ENCODE measurements at places on chromosomes 6 and 20. TPM values are rescaled to one million over a fixed set of nuclear protein-coding genes. Genes with fewer than 3 reads are reported as not detected.
A peak's percentile ranks its signal among the peaks of the same experiment; 100 is the strongest.

Gene PNPLA1
- total RNA-seq: not detected

DNA sequence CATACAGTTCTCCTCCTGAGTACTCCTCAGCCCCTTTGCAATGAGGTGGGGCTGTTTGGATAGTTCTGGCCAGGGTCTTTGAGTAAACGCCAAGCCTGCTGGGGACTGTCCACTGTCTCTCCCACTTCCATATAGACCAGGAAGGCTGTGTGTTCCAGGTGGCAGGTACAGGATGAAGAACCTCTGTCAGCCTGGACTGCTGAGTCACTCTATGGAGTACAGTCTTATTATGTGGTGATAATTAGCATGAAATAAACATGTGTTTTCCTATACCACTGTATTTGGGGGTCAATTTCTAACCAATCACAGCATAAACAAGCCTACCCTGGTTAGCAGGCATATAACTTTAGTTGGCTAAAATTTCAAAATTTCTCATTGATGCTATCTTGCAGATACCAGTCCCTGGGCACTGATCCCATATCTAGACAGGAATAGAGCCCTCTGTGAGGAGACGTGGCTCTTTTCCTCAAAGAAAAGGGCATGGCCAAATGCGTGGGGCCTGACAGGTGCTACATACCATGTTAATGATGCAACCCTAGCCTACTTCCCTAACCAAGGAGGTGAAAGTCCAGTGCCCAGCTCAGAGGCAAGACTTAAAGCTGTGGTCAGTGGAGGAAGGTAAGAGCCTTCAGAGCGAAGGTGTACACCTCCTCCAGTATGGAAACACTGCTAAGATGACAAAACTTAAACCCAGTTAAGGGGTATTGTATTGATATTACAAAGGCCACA is 4.5 kb upstream of the ALDH8A1 start:
- H3K27me3 ChIP-seq: no peaks in the 10 kb centered on the region
- peaks cover 16% of the 10 kb centered on the region for H3K4me1 ChIP-seq
- peaks cover 9% of the 10 kb centered on the region for H3K36me3 ChIP-seq
- no peak overlapping the region for H3K27ac ChIP-seq

GRCh38 chr6:66328200-66328599 is 621.2 kb upstream of the EYS start:
- H3K27ac ChIP-seq: no peak overlapping the region
- no peaks in the 10 kb centered on the region for H3K4me1 ChIP-seq
- no peak overlapping the region for H3K4me3 ChIP-seq
- no peaks in the 10 kb centered on the region for H3K36me3 ChIP-seq
- H3K27me3 ChIP-seq: no peaks in the 10 kb centered on the region

DNA sequence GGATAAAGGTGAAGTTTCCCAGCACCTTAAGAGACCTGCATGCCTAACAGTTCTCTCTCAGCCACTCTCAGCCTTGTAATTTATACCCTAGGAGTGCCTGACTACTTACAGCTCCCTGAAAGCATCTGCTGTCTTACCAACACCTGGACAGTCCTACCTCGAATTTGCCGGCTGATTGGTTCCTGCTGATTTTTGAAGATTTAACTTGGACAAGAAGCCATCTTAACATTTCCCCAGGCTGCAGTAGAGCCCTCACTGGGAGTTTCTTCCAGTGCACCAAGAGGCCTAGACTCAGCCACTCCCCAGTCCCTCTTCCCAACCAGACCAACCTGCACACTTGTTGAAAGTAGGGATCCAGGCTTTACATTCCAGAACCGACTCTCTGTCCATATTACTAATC is 174.5 kb downstream of the LINC00237 start:
- no peak for DNase-seq
- peaks cover 8% of the 10 kb centered on the region for H3K27me3 ChIP-seq
- H3K27ac ChIP-seq: no peak overlapping the region

Gene ZC3H12D
- 72.2 TPM for total RNA-seq

GRCh38 chr6:166675736-166676135 is 48.7 kb upstream of the RPS6KA2 start:
- H3K4me1 ChIP-seq: peaks cover 2% of the 10 kb centered on the region
- no peaks in the 10 kb centered on the region for H3K36me3 ChIP-seq
- H3K27ac ChIP-seq: no peak overlapping the region
- peaks cover 6% of the 10 kb centered on the region for H3K27me3 ChIP-seq
- no peak for DNase-seq

Gene SPDEF
- not detected for total RNA-seq

GRCh38 chr20:38355161-38356012 is 9.1 kb downstream of the LBP start:
- no peak for DNase-seq
- H3K36me3 ChIP-seq: no peaks in the 10 kb centered on the region
- no peak overlapping the region for H3K4me3 ChIP-seq
- no peaks in the 10 kb centered on the region for H3K27me3 ChIP-seq

Gene MMP24
- not detected for total RNA-seq

DNA sequence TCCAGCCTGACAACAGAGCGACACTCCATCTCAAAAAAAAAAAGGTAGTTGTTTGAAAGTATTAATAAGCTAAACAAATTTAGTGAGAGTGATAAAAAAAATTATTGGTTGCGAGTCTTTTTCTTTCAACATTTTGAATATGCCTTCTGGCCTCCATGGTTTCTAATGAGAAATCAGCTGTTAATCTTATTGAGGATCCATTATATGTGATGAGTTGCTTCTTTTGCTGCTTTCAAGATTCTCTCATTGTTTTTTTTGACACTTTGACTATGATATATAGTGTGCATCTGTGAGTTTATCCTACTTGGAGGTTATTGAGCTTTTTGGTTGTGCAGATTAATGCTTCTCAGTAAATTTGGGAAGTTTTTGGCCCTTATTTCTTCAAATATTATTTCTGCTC is 15.6 kb upstream of the CMTR1 start:
- H3K4me1 ChIP-seq: no peaks in the 10 kb centered on the region
- DNase-seq: no peak
- H3K36me3 ChIP-seq: no peaks in the 10 kb centered on the region
- no peak overlapping the region for H3K27ac ChIP-seq
- H3K4me3 ChIP-seq: no peak overlapping the region

Gene BFSP1
- total RNA-seq: 0.23 TPM

GRCh38 chr6:44309092-44309491 is 4.1 kb downstream of the AARS2 start:
- H3K4me3 ChIP-seq: no peak overlapping the region
- H3K27me3 ChIP-seq: no peaks in the 10 kb centered on the region
- peaks cover 14% of the 10 kb centered on the region for H3K4me1 ChIP-seq
- DNase-seq: no peak

DNA sequence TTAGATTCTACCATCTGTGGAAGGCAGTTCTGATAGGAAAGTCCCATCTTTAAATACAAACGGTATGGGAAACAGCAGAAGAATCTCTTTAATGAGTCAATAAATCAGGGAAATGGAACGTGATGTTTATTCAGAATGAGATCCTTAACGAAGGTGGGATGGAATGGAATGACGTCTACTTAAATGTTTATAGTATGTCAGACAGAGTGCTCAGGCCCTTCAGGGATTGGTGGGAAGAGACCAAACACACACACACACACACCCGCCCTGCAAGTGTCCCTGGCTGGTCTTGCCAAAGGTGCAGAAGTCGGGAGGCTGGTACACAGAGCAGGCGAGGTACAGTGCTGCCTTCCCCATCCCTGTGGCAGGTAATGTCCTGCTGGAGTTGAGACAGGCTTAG is 164.0 kb downstream of the FARS2 start:
- peaks cover 4% of the 10 kb centered on the region for H3K4me1 ChIP-seq
- H3K4me3 ChIP-seq: no peak overlapping the region
- no peak overlapping the region for H3K27ac ChIP-seq
- H3K36me3 ChIP-seq: no peaks in the 10 kb centered on the region
- no peaks in the 10 kb centered on the region for H3K27me3 ChIP-seq
- DNase-seq: no peak

- peak overlapping the region; percentile 73 for H3K27ac ChIP-seq
- H3K36me3 ChIP-seq: no peaks in the 10 kb centered on the region
- peak; percentile 77 for DNase-seq
- no peaks in the 10 kb centered on the region for H3K27me3 ChIP-seq
Measured at GRCh38 chr20:4726710-4727397, 5.1 kb downstream of the PRND start.

Gene TFAP2C
- not detected for total RNA-seq

Gene HLA-DQA2
- 0.11 TPM for total RNA-seq

DNA sequence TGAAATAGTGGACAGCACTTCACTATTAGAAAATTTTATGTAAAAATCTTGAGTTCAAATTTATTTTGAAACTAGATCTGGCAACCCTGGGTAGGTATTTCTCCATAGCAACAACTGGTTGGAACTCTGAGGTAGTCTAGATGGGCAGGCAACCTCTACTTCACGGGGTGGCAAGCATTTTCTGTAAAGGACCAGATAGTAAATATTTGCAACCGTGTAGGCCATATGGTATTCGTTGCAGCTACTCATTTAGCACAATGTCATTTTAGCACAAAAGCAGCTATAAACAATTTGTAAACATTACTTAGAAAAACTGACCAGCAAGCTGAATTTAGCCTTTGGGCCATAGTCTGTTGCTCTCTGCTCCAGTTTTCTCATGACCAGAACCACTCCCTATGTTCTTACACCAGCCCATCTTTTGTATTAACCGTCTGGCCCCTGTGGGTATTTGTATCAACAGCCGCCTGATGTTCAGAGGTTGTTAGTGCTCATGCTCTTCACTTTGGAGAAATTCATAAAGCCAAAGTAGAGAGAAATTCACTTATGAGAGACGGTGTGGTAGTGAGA is 29.2 kb downstream of the LGSN start:
- H3K4me3 ChIP-seq: no peak overlapping the region
- H3K4me1 ChIP-seq: no peaks in the 10 kb centered on the region
- no peak overlapping the region for H3K27ac ChIP-seq
- no peaks in the 10 kb centered on the region for H3K27me3 ChIP-seq
- H3K36me3 ChIP-seq: no peaks in the 10 kb centered on the region
- no peak for DNase-seq

DNA sequence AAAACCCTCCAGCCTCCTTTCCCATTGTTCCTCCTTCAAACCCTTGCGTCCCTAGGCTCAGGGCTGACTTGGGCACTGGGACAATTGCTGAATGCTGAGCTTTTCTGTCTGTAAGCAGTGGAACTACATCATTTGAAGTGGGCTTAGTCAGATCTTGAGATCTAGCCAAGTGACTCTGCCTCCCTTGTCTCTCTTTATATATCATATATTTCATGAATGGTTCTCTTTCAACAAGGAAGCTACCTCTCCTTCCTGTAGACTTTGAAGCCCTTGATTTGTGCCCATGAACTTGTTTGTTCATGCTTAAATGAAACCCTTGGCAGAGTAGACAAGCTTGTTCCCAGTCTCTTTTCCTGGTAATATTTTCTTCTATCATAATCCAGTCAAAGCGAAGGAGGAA is 60.0 kb upstream of the KIF13A start:
- no peaks in the 10 kb centered on the region for H3K36me3 ChIP-seq
- no peak overlapping the region for H3K4me3 ChIP-seq
- no peak overlapping the region for H3K27ac ChIP-seq

DNA sequence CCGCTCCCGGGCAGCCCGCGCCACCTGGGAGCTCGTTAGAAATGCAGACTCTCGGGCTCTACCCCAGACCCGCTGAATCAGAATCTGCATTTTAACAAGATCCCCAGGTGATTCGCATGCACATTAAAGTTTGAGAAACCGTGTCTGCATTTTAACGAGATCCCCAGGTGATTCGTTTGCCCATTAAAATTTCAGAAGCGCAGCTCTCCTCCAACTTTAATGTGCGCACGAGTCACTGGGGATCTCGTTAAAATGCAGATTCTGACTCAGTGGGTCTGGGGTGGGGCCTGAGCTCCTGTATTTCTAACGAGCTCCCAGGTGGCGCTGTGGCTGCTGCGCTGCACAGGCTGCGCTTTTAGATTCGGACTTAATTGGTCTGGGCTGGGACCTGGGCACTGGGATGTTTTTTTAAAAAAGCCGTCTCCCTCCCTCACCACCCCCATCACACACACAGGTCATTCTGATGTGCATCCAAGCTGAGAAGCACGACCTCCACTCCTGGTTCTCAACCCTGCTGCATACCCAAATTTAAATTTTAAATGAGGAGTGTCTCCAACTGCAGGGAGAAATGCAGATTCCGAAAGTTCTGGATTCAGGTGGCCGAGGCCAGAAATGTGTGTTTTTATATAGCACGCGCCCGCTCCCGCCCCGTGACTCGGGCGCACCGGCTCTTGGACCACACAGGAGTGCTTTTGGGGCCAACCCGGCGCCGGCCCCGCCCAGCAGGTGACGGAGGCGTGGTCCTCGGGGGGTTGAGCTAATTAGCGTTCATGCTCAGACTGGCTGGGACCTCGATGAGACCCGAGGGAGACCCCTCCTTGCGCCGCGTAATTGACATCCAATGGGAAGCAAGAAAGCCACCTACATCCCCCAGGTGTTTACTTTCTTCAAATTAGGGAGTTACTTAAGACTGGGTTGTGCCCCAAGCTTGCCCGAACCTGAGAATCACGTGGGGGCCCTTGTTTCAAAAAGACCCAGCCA is 85.8 kb downstream of the ZFP64 start:
- DNase-seq: peak; percentile 73
- H3K27me3 ChIP-seq: peaks cover 37% of the 10 kb centered on the region
- H3K4me1 ChIP-seq: peaks cover 18% of the 10 kb centered on the region
- peak overlapping the region; percentile 21 for H3K4me3 ChIP-seq
- peaks cover 5% of the 10 kb centered on the region for H3K36me3 ChIP-seq

- peak; percentile 66 for DNase-seq
- no peaks in the 10 kb centered on the region for H3K27me3 ChIP-seq
- no peak overlapping the region for H3K27ac ChIP-seq
Measured at GRCh38 chr6:41182069-41183034, 18.6 kb downstream of the TREML2 start.

DNA sequence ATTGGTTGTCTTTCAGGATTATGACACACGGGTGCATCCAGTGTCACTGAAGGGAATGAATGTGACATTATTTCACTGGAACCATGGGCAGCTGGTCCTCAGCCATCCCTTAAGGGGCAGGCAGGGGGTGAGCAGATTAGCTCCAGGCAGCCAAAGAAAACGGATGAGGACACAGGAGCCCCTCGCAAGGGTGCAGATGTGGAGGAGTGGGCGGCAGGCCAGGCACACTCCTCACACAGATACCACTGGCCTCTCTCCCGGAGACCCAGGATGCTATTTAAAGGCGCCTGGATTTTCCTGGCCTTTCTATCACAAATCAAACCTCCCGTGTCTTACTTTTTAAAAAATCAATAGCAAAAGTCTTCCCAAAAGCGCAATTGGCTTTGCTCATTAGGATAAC is 210.4 kb downstream of the TAF4 start:
- no peaks in the 10 kb centered on the region for H3K27me3 ChIP-seq
- H3K4me1 ChIP-seq: no peaks in the 10 kb centered on the region
- H3K36me3 ChIP-seq: no peaks in the 10 kb centered on the region
- no peak overlapping the region for H3K4me3 ChIP-seq

Gene LHFPL5
- total RNA-seq: not detected

DNA sequence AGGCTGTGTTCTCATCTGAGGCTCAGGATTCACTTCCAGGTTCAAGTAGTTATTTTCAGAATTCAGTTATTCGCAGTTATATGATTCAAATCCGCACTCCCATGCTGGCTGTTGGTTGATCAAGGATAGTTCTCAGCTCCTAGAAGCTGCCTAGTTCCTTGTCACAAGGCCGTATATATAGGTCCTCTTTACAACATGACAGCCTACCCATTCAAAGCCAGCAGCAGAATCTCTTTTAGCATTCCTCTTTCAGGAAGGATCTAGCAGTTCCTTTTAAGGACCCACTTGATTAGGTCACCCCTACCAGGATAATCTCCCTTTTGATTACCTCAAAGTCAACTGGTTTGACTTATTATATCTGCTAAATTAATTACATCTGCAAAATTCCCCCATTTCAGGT is 23.8 kb upstream of the LAMP5 start:
- no peak overlapping the region for H3K27ac ChIP-seq
- no peaks in the 10 kb centered on the region for H3K4me1 ChIP-seq
- H3K36me3 ChIP-seq: no peaks in the 10 kb centered on the region
- H3K27me3 ChIP-seq: no peaks in the 10 kb centered on the region
- no peak for DNase-seq
- H3K4me3 ChIP-seq: no peak overlapping the region
